LHCN-M2 (cell line): ENCODE measurements at places on chromosomes 3 and 15. TPM values are rescaled to one million over a fixed set of nuclear protein-coding genes. Genes with fewer than 3 reads are reported as not detected.

FSD2 gene
- total RNA-seq: not detected in 2 replicates

TRIM42 gene
- total RNA-seq: not detected in 2 replicates

TMC3 gene
- total RNA-seq: not detected in 2 replicates

ARL14 gene
- not detected in 2 replicates for total RNA-seq

CYP1A2 gene
- total RNA-seq: not detected in 2 replicates

CYP8B1 gene
- not detected in 2 replicates for total RNA-seq

FGF12 gene
- not detected in 2 replicates for total RNA-seq

GRCh38 chr15:101204739-101205535 is 46.9 kb downstream of the CHSY1 start:
- DNase-seq: no peak

- no peak for DNase-seq
Observed at GRCh38 chr15:82599862-82600261, 47.3 kb downstream of the CPEB1 start.

DNA sequence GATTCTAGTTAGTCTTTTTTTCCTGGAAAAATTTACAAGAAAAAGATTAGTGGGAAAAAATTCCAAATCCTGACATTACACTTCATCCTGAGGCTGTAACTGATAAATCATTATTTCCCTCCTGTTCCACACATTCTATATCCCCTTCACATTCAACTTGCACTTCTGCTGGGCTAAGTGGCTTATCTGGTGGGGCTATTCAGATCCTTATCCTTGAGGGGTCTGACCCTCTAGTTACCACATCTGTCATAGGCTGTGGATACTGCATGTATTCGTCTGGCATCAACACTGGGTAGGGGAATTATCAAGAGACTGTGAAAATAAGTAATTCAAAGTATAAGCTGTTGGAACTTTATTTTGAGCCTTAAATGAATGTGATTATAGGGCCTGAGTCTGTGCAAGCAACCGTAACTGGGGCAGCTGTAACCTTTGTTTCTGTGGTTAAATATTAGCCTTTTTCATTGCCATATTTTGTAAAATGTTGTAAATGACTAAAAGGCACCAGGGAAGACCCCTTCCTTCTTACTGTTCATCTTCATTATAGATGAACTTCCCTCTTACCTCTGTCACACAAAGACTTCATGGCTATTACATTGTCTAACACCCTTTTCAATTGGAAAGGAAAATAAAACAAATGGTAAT is 28.0 kb upstream of the TEX9 start:
- no peak for DNase-seq

DNA sequence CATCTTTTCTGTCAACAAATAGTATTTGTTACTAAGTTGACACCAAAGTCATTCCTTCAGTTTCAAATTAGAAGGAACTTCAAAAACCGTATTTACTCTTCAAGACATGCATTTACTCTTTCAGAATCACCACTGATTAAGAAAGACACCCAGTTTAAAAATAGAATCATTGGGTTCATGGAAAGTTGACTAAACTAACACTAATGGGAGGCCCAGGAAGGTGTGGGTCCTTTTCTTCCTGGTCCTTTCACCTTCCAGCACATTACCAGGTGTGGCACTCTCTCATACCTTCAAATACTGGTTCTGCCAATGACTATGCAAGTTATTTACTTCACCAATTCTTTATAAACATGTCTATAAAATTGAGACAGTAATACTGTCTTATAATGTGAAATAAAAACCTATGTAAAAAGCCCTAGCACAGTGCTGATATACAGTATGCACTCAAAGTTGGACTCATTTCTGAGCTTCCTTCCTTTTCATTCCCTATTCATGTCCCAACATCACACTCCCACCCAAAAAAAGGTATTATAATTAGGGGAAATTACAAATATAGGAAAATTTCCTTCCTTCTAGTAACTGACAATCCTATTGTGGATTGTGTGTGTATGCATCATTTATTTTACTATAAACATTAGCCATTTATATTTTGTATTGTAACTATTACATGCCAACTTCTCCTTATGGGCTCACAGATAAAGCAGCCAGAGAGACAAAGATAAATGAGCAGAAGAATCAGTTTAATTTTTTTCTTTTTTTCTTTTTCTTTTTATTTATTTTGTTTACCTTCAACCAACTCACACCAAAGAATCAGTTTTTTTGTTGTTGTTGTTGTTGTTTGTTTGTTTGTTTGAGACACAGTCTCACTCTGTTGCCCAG is 48.9 kb downstream of the LRRFIP2 start:
- DNase-seq: no peak

DNA sequence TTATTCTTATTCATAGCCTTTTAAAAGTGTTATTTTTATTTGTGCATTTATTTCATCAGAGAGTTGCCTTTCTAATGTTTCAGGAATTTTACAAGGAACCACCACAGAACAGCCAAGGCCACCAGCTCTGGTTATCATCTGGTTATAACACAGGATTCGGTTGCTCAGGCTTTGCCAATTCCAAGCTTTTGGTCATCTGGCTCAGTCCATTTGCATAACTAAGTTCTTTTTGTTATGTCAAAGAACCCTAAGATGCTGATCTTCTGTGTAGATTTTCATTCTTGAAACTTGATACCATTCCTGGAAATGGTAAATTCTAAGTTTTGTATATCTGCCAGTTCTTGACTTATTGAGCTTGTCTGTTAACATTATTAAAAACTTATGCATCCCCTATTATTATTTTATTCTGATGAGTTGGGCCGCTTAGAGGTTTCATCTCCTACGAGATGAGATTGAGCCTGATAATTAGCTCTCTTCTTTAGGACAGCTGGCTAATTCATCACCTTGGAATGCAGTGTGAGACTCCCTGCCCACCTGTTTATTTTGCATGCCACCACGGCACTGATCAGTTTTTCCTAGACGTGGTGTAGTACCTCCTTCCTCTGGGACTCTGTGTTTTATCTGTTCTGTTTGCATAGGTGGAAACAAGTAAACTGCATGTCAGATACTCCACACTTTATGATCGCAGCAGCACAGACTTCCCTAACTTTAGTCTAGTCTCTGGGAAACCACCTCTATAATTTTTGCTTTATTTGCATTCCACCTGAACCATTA is 264.8 kb downstream of the SLCO3A1 start:
- no peak for DNase-seq

DNA sequence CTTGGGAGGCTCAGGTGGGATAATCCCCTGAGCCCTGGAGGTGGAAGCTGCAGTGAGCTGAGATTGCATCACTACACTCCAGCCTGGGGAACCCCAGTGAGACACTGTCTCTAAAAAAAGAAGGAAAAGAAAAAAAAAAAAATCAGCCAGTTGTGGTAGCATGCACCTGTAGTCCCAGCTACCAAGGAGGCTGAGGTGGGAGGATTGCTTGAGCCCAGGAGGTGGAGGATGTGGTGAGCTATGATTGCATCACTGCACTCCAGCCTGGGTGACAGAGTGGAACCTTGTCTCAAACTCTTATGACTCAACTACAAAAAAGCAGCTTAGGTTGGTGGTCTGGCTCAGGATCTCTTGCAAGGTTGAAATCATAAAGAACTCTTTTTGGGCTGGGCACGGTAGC is 19.3 kb upstream of the GPX1 start:
- DNase-seq: peak; percentile 19

- peak; percentile 70 for DNase-seq
Observed at GRCh38 chr15:37933666-37934065, 774 bp upstream of the TMCO5A start.

DNA sequence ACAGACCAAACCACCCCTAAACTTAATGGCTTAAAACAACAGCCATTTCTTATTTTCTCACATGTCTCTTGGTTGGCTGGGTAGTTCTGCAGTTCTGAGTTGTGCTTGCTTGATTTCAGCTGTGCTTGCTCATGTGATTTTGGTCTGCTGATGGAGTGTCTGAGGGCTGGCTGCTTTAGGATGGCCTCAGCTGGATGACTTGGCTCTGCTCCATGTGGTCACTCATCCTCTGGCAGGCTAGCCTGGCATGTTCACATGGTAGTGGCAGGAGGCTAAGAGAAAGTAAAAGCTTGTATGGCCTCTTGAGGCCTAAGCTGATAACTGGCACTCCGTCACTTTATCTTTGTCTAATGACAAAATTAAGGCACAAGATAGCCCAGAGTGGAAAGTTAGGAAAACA is 4.1 kb downstream of the SV2B start:
- no peak for DNase-seq

GRCh38 chr3:135141672-135142071 is 346.6 kb downstream of the EPHB1 start:
- DNase-seq: no peak

- DNase-seq: no peak
Observed at GRCh38 chr3:17028363-17028762, 143.6 kb downstream of the PLCL2 start.

DNA sequence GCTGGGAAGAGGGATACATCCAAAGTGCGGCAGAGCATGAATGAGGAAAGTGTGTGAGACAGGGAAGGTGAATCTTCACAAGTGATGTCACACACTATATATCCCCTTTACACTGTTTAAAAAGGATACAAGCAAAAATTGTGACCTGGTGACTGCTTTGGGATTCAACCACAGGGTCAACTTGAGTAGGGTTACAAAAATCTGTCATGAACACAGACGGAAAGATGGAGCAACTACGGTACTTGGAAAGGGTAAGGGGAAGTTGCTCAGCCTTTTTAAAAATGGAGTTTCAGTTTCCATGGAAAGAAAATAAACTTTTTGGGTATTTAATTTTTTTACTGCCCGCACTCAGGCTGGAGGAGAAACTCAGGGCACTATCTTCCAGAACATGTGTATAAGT is 60.3 kb downstream of the B3GNT5 start:
- DNase-seq: no peak

DNA sequence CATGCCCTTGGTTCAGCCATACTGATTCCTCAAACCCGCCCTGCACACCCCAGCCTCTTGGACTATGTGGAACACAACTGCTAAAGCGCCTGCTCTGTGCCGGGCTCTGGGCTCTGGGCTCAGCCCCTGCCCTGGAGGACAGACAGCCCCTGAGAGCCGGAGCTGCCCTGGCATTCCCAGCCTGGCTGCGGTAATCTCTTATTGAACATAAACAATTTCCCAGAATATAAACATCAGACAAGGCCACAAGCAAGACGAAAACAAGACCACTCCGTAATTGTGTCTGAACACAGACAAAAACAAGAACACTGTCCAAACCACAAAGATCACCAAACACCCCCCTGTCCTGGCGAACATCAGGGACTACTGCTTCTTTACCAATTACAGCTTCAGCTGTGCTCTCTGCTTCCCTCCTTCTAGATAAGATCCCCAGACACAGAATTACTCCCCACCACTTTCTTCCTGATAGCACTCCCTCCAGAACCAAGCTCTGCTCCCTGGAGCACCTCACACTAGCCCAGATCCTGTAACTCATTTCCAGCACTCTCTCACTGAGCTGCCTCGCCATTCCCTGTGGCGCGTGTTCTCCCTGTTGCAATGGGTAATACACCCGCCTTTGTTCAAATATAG is 57.1 kb upstream of the TLE3 start:
- DNase-seq: no peak

GRCh38 chr3:117409256-117409655 is 699.7 kb downstream of the TUSC7 start:
- no peak for DNase-seq

- no peak for DNase-seq
Observed at GRCh38 chr15:57377478-57377847, 1.2 kb downstream of the CGNL1 start.

DNA sequence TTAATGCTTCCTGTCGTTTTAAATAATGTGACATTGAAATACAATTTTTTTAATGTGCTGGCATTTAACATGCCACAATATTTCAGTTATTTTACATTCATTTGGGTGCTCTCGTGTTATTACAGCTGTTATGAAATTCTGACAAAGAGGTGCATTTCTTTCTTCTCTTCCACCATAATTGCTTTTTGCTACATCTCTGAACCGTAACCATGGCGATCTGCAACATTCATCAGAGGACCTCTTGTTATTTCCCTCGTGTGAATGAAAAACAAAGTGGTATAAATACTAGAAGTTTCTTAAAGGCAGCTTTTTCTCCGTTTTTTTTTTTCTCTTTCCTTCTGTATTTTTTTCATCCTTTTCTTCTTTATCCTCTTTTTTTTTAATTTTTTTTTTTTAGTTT is 316.4 kb downstream of the MCTP2 start:
- DNase-seq: no peak

DNA sequence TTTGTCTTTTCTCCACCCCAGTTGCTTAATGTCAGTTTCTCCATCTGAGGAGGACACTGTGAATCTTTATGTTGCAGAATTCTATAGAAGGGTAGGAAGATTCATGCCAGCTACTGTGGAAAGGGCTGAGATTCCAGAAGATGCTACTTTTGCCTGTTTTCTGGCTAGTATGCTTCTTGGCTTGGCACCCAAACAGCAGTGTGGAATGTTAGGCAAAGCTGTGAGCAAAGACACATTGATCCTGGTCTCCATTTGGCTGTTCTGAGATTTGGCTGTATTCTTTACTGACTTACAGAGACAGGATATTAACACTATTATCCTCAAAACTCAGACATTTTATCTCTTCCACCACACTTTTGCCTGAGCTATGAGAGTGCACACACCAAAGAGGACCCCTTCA is 39.3 kb downstream of the PDHB start:
- no peak for DNase-seq

DNA sequence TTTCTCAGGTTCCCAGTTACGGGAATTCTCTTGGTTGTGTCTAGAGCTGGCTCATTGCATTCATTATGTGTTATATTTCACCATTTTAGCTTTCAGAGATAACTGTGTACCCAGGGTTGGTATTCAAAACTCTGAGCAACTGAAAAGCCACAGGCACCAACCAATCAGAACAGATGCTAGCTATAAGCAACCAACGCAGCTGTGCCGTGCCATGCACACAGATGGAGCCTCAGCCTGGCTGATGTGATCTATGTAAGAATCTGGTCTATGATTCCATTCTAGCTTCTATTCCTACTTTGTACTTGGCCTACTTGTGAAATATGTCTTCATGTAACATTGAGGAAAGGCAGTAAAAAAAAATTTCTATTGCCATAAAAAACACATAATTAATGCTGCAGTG is 95.0 kb upstream of the CCDC80 start:
- peak; percentile 39 for DNase-seq

GRCh38 chr3:125214738-125215137 is 2.2 kb upstream of the SLC12A8 start:
- DNase-seq: no peak

DNA sequence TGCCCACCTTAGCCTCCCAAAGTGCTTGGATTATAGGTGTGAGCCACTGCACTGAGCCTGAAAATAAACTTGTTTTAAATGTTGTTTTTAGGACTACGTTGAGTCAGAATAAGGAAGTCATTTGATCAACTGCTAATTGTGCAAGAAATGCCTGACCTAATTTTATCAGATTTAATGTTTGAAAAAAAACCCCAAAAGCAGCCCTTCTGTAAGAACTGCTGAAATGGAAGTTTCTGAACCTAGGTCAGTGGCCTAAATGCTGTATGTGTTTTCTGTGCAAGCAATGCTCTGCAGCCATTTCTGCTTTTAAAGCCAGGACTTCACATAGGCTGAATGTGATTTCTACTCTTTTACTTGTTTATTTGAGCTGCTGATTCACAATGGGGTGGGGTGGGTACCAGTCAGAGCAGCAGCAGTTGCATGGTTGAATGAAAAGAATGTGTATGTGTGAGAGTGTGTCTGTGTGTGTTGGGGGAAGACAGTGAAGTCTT is 6.6 kb downstream of the GPX1 start:
- DNase-seq: peak; percentile 86
